ENCODE measurements at places on chromosomes 3 and 15.

DNA sequence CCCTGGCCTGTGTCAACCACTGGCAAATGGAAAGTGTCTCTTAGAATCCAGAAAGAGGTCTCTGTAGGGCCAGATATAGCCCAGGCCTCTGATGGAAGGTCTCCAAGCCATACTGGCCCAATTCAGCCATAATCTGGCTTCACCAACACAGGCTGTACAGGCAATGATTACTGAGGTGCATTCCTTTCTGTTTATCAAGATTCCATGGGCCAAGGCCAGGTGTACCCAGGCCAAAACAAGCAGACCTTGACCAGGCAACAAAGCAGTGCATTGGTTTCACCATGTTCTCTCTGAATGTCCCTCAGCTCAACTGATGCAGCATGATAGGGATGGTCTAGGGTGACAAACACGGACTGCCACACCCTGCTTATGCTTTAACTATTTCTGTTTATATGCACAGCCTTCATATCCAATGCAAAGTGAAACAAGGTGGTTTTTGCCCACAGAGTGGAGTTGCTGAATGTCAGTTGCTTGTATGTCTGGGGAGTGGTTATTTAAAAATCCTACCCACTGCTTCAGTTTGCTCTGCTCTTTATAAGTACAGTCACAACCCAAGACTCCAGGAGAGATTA, 25.2 kb downstream of the CCNL1 start:
- DNase-seq = no peak

- no peak for DNase-seq
These were observed 40.4 kb downstream of the LPP start for GRCh38 chr3:188194332-188194731.

GRCh38 chr3:177206936-177207335, 9.7 kb upstream of the TBL1XR1 start:
- no peak for DNase-seq

GRCh38 chr3:107545680-107546120, 22.9 kb downstream of the BBX start:
- no peak for DNase-seq

- no peak for DNase-seq
These were observed 100.0 kb downstream of the MAGI1 start for GRCh38 chr3:65938676-65939075.

- DNase-seq = no peak
These were observed 136.4 kb upstream of the IQSEC1 start for GRCh38 chr3:13209634-13209997.

GRCh38 chr3:118181274-118181673, 853.4 kb downstream of the IGSF11 start:
- no peak for DNase-seq

- no peak for DNase-seq
These were observed 315.9 kb downstream of the MECOM start for GRCh38 chr3:169347597-169347996.

GRCh38 chr15:74262151-74262550, 26.0 kb downstream of the CCDC33 start:
- no peak for DNase-seq

GRCh38 chr15:95989392-95989791, 341.1 kb upstream of the NR2F2 start:
- DNase-seq = no peak

DNA sequence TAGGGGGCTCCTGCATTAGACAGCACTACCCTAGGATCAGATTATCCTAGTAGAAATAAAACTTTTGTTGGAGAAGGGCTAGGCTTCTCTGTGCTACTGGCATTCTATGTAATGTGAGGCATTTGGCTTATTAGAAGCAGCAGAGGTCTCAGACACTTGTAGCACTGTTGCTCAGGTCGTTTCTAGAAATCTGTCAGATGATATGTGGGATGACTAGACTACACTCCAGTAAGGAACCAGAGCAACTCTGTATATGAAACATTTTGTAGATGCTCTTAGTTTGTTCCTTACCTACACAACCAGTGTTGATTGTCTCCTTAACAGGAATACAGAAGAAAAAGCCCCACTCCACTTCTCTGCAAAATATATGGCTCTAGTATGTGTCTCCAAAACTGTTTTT, 21.9 kb upstream of the FBXL22 start:
- DNase-seq = no peak

- DNase-seq = no peak
These were observed 110.8 kb downstream of the TIGIT start for GRCh38 chr3:114404590-114404989.

DNA sequence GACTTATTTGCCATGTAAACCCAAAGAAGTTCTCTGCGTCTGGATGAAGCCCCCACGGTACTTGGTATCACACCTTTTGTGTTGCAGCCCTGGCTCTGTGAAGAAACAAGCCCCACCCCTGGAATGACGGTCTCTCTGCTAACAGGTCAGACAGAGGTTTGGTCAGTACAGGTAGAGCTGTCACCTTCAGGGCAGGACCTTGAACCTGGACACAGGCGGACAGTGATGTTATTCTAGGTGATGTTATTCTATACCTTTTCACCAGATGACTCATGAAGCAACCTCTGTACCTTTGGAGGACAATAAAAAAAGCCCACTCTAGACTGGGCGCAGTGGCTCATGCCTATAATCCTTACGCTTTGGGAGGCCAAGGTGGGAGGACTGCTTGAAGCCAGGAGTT, 11.0 kb upstream of the GMPPB start:
- no peak for DNase-seq

GRCh38 chr15:56245871-56246814, 2.5 kb upstream of the RFX7 start:
- peak; percentile 13 for DNase-seq

GRCh38 chr3:49724586-49724985, 835 bp upstream of the GMPPB start:
- DNase-seq = no peak

DNA sequence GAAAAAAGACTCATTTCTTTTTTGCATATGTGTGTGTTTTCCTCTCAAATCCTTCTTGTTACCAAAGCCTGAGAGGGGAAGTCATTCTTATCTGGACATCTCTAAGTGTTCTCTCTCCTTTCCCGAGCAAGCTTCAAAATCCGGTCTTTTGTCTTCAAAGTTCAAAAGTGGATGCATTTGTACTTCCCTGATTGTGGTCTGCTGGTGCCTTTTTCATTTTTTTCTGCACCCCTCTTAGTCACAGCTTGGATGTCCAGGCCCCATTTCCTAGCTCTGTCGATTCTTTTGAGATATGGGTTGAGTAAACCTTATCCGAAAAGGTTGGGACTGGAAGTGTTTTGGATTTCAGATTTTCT, 34.8 kb downstream of the EHD4 start:
- DNase-seq = no peak

GRCh38 chr3:77102951-77103769, 63.3 kb downstream of the ROBO2 start:
- no peak for DNase-seq

- no peak for DNase-seq
These were observed 11.1 kb downstream of the UACA start for GRCh38 chr15:70752193-70752635.

DNA sequence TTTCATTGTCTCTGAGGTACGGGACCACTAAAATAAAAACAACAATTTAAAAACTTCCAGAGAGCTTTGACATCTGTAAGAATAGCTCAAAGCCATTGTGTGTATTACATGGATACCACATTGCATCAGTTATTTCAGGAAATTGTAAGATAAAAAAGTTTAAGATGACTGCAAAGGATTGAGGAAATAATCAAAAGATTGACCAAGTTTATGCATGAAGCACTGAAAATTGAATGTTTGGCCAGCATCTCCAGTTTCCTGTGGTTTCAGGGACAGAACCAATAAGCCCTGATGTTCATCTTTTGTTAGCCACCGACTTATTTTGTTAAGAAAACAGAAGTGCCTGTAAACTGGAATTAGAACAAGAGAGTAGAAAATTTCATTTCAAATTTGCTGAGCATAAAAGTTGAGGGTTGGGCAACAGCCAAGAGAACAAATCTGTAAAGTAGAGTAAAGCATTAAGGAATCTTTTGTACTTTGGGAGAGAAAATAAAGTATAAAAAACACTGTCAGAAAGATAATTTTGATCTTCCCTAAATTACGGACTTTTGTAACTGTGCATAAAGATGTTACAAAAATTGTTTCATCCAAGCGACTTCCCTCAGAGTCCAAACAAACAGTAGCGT, 211.5 kb upstream of the P2RY1 start:
- DNase-seq = no peak

DNA sequence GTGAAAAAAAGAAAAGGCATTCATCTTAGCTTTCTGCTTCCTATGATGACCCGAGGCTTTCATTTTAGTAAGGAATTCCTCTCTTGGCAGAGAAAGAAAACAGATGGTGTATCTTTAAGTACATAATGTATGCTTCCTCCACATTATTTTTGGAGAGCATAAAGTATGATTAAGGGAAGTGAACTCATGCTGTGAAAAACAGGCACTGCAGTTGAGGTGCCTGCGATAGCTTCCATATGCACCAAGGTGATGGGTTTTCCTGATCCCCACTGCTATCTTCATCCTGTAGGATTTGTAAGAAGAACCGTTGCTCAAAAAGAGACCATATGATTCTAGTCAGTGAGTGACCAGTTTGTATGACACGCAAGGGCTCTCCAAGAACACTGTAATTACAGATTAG, 411.5 kb upstream of the MCTP2 start:
- DNase-seq = no peak

DNA sequence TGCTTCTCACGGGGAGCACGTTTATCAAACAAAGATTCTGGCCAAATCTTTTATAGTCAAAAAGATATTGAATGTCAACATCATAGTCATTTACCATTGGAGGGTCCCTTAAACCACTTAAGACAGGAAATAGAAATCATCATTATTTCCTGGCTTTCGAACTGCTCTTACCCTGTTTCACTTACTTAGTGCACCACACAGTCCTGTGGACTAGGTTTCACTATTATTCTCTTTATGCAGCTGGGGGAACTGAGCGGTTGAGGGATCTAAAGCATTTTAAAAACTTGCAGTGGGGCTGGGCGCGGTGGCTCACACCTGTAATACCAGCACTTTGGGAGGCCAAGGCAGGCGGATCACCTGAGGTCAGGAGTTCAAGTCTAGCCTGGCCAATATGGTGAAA, 13.7 kb upstream of the TPRG1 start:
- no peak for DNase-seq

- DNase-seq = no peak
These were observed 74.3 kb upstream of the P2RY1 start for GRCh38 chr3:152760591-152760990.

GRCh38 chr15:42270996-42271395, 2.0 kb upstream of the GANC start:
- DNase-seq = no peak

GRCh38 chr15:41713047-41713446, 52.8 kb downstream of the MGA start:
- no peak for DNase-seq

- DNase-seq = no peak
These were observed 23.1 kb downstream of the ABHD2 start for GRCh38 chr15:89111352-89111751.

DNA sequence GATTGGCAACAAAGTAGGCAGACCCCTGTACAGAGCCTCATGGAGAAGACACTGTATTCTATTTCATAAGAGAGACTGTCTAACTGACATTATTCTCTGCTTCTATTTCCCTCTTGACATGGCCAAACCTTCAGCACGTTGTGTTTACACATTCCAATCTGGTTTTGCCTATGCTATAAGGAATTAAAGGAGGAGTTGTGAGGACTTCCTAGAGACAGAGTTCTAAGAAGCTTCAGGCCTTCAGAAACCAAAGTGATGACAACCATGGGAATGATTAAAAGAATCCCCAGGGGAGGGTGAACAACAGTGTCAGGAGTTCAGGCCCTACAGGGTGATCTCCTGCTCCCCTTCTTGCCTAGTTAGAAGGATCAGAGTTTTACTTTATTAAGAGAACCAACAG, 44.9 kb upstream of the CAPN7 start:
- no peak for DNase-seq

DNA sequence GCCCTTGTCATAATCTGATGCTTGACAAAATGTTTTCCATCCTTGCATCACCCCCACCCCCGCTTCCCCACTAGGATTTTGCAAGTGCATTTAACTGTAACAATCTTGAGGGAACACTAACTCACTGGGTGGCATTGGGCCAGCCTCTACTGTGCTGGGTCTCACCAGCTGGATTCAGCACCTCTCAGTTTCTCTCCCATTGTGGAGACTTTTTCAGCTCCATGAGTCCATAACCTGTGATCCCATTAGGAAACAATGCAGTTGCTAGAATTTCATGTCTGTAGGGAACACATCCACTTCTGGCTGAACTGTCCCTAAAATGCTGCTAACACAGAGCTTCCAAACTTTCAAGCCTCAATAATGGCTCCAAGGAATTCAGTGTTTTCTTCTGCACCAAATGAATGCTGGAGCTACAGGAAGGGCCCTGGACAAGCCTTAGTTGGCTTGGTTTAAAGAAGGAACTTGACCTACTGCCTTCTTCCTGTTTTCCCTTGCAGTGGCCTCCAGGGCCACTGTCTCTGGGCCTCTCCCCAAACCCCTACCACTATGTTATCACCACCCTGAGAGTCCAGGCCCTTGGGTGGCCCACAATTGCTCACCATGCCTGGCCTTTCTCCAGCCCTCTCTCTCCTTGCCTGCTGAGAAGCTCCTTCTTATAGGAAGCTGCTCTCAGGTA, 15.6 kb downstream of the CYP19A1 start:
- DNase-seq = no peak

DNA sequence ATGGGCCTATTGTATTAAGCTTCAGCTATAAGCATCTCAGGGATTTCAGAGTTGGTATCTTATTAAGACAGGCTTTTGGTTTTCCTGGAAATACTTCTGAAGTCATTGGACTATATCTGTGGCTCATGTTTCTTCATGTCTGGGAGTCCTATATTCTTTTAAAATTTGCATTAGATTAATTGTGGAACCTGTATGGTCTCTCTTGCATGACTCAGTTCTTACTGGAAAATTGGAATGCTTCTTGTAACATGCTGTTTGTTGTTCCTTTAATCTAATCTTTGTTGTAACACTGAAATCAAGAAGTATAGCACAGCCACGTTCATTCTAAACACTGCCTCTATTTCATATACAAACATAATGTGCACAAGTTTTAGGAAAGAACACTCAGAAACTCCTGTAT, 208.1 kb downstream of the RBMS3 start:
- DNase-seq = no peak

- DNase-seq = no peak
These were observed 363.4 kb downstream of the OTOL1 start for GRCh38 chr3:161859865-161860450.

GRCh38 chr3:152836269-152836668, 1.3 kb downstream of the P2RY1 start:
- no peak for DNase-seq

- DNase-seq = no peak
These were observed 269.9 kb upstream of the GADL1 start for GRCh38 chr3:31164381-31164780.

GRCh38 chr3:148707601-148708380, 10.1 kb downstream of the AGTR1 start:
- no peak for DNase-seq
